ENCODE measurements at places on chromosomes 2 and 18. TPM values are rescaled to one million over a fixed set of nuclear protein-coding genes. Genes with fewer than 3 reads are reported as not detected.

Gene PDE11A
- not detected for total RNA-seq

Gene SERPINB12
- not detected for total RNA-seq

Gene STAT1
- total RNA-seq: 36.9 TPM

Gene HAAO
- total RNA-seq: not detected

Gene MAPRE3
- 18.0 TPM for total RNA-seq

Gene TMEFF2
- total RNA-seq: not detected

Gene MC4R
- total RNA-seq: not detected

Gene GCG
- total RNA-seq: not detected

Gene SLC39A10
- 59.8 TPM for total RNA-seq

Gene DPP10
- total RNA-seq: not detected

Gene ABCB11
- total RNA-seq: not detected

Gene PLEKHA3
- 29.8 TPM for total RNA-seq

Gene KIF5C
- total RNA-seq: 0.21 TPM

Gene LINC00305
- total RNA-seq: not detected

Gene SLC11A1
- 0.09 TPM for total RNA-seq

Gene CKAP2L
- total RNA-seq: 21.6 TPM

Gene GPBAR1
- 0.16 TPM for total RNA-seq

Gene LRRC30
- not detected for total RNA-seq

Gene COL5A2
- 7.4 TPM for total RNA-seq

Gene CHRND
- total RNA-seq: not detected

Gene PCARE
- total RNA-seq: not detected

Gene CFAP65
- total RNA-seq: not detected

Gene PARD3B
- total RNA-seq: 11.6 TPM

Gene ANKRD62
- total RNA-seq: not detected

Gene PROKR1
- not detected for total RNA-seq

Gene HOXD8
- total RNA-seq: not detected

Gene CDC42EP3
- total RNA-seq: 55.4 TPM

Gene CPLX4
- total RNA-seq: not detected

Gene PAX8
- 2.4 TPM for total RNA-seq

Gene FAM237A
- not detected for total RNA-seq

Gene TMEM37
- total RNA-seq: 0.17 TPM

Gene FER1L5
- total RNA-seq: not detected

Gene DSG1
- not detected for total RNA-seq

Gene KCNK3
- not detected for total RNA-seq

Gene KCNF1
- total RNA-seq: not detected

Gene MYOM1
- 0.21 TPM for total RNA-seq

Gene NPHP1
- total RNA-seq: 3.1 TPM

Gene CRYGC
- not detected for total RNA-seq

Gene OSBPL6
- 26.2 TPM for total RNA-seq

Gene SNORC
- 8.2 TPM for total RNA-seq

Gene TEX44
- total RNA-seq: not detected

Gene GAL3ST2
- total RNA-seq: 0.37 TPM

Gene CRACDL
- 12.9 TPM for total RNA-seq

Gene CRYGD
- not detected for total RNA-seq

Gene IL1F10
- not detected for total RNA-seq

Gene IL1RL1
- 25.6 TPM for total RNA-seq
